Caki2 (cell line): ENCODE measurements at places on chromosomes 1 and 21. TPM values are rescaled to one million over a fixed set of nuclear protein-coding genes. Genes with fewer than 3 reads are reported as not detected.

The EPHB2 gene
- 9.1 and 14.5 TPM in 2 replicates for total RNA-seq

The LCE6A gene
- total RNA-seq, result not detected in 2 replicates

DNA sequence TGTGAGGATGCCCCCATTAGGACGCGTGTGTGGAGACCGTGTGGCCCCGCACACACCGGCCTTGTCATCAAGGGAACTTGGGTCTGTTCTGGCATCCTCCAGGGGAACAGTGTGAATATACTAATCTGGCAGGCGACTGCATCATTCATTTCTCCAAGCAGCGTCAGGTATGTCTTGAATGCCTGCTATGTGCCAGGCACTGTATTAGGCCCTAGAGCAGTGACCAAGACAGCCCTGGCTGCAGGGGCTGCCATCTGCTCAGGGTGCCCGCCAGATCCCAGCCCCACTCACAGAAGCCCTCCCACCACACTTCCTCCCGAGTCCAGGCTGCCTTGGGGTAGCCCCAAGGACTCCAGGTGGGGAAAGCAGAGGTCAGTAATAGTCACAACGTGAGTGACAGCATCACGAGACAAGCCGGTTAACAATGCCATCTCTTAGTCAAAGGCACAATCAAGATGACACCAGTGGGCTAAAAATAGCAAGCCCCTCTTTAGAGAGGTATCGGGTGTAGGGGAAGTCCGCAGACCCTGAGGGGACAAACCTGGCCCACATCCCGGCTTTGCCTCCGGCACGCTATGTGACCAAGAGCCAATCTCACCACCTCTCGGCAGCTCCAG is 7.5 kb upstream of the LAPTM5 start:
- DNase-seq, result no peak

- DNase-seq, result no peak
Observed at GRCh38 chr21:45316871-45317397, 29.2 kb upstream of the POFUT2 start.

The ENTREP3 gene
- 4.3 and 7.1 TPM in 2 replicates for total RNA-seq

DNA sequence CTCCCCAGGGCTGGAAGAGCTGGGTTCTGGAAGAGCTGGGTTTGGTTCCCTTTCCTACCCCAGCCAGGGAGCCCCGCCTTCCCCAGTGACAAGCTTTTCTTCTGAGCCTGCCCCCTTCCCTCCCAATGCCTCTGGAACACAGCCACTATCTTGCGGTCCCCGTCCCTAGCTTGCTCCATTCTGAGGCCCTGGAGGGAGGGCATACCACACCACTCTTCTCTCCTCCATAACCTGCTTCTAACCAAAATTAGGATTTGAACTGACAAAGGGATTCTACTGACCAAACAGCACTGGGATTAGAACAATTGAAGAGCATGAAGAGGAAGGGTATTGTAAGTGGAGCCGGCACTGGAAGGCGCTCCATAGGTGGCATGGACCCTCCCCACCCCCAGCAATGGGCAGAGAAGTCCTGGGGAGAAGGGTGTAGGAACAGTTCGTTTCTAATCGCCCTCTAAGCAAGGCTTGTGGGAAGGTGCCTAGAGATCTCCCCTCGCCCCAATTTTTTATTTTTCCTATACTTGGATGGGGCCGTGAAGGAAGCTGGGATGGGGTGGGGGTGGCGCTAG is 690 bp downstream of the C1orf216 start:
- peak; percentile 43 for DNase-seq

DNA sequence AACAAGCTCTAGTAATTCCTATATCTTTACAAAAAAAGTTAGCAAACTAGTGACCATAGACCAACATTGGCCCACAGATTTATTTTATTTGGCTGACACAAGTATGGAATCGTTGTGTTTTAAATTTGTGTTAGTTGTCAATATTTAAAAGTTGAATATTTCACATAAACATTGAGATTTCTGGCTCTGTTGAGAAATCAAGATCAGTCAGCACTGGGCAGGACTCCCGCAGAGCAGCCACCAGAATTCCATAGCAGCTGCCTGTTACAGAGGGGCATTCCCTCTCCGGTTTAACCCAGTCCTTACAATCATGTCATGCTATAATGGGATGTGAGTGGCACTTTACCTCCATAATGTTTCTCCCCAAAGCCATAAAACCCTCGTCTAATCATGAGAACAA is 79.2 kb upstream of the NRIP1 start:
- no peak for DNase-seq

DNA sequence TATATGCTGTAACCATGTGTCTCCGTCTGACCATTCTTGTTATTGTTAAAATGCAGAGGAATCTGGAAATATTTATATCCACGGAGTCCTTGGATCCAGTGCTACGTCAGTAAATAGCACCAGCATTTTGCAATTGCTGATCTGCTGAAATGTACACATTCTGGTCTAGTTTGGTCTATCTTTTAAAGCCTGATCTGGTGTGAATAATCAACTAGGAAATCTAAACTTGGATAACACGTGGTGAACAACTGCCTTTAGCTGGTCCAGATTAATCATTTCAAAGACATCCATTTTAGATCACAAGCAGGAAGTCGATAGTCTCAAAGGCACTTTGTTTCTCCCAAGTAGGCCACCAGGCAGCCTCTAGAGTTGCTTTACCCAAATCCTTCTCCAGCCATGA is 32.6 kb downstream of the PDPN start:
- no peak for DNase-seq

DNA sequence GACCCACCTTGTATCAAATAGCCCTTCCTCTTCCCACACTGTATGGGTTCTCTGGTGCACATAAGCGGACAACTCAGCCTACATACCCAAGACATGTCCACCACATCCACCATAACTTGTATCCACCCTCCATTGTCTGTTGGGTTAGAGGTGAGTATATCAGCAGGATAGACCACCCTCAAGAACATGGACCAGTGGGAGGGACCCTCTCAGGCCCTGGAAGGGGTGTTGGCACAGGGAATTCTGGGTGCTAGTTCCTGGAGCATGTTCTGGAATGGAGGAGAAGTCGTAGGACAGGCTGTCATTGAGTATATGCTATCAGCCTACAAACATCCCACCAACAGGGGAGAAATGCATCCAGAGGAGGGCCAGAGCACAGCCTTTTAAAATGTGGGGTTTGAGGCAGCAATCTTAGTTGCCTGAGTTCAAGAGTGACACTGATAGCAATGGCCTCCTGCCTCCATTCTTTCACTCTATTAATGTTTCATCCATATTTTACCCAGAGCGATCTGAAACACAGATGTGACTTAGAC is 7.5 kb downstream of the CD55 start:
- no peak for DNase-seq

DNA sequence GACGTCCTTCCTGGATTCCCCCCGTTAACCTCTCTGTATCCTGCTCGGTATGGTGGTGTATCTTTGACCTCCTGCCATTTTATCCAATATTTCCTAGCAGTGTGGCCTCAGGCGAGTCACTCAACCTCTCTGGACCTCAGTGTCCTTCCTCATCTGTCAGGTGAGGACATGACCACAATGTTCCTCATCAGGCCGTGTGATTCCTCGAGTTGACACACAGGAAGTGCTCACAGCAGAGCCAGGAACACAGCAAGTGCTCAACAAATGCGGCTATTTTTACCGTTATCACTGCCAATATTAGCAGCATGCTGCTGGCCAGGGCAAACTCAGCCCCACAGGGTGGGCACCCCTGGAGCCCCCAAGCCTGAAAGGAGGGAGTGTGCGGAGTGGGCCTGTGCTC is 450.2 kb downstream of the KIF26B start:
- DNase-seq, result no peak

The AIM2 gene
- total RNA-seq, result not detected in 2 replicates

DNA sequence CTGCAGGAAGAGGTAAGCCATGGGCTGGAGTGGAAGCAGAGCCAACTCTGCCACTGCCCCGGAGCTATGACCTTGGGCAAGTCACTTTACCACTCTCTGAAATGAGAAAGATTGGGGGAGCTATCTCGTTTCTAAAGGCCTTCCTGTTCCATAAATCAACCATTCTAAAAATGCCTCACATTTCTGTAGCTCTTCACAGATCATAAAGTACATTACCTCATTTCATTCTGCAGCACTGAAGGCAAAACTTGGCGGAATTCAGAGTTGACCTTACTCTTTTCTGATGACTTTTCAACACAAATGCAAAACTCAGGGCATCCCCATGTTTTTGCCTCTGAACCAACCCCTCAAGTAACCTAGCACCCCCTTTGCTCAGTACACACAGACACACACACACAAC is 404.0 kb upstream of the NFIA start:
- no peak for DNase-seq

DNA sequence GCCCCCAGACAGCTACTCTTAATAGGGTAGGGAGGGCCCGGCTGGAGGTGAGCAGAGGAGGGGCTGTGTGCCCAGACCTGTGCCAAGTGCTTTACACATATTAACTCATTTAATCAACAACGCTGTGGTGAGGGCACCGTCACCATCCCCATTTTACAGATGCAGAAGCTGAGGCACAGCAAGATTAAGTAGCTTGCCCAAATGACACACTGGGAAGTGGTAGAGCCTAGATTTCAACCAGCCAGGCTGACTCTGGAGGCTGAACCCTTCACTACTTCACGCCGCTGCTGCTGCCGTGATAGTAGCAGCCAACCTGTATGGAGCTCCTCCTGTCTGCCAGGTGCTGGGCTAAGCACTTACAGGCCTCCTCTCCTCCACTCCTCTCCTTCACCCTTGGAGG is 127.2 kb downstream of the PTPRU start:
- no peak for DNase-seq

DNA sequence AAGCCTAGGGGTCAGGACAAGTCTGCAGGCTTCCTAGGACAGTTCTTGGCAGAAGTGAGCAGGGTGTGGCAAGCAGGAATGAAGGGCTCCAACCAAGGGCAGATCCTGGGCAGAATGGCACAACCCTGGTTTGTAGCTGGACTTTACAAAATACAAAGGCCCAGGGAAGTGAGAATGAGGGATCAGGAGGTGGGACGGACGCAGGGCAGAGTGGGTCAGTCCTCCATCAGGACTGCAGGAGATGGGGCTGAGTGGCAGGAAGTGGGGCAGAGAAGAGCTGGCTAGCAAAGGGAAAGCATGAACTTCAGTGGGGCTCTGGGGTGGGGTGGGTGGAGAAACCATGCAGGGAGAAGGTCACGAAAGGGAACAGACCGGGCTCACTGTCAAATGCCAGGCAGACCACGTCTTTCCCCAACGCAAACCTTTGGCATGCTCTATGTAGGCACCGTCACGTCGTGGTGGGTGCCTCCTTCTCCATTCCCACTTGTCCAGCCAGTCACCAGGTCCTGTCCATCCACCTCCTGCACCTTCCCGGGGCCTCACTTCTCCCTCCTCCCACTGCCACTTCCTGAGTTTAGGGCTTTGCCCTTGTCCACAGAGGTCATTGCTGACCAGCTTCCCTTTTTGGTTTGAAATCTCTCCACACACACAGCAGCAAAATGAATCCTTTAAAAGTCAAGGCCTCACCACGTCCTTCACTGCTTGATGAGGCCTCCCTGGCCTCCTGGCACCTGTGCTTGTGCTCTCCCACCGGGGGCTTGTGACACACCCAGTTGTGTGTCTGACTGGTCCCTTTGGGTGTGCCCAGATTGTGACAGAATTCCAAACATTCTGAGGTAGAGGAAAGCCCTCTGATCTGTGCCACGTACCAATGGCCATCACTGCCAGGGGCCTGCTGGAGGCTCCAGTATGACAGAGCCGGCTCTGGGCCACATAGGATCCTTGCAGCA is 8.7 kb upstream of the CLDN19 start:
- DNase-seq, result no peak

The OPRD1 gene
- not detected in 2 replicates for total RNA-seq

The PRAMEF12 gene
- total RNA-seq, result not detected in 2 replicates
